ENCODE measurements at places on chromosomes 3 and 15.

DNA sequence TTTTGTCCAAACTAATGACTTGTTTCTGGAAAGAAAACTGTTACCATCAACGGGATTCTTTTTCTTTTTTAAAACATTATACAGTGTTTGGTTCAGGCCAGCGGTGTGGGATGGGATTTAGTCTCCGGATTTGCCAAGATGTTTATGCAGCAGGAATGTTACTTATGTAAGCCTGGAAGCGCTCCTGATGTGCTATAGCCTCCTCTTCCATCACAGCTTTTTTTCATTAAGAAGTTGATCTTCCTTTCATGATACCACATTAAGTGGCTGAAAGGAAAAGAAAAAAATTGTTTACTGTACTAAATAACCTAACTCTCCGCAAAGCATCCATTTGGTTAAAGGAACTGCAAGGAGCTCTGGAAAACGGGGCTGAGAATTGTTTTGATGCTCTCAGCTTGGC is 120.5 kb upstream of the ALDH1A3 start:
- DNase-seq: no peak

DNA sequence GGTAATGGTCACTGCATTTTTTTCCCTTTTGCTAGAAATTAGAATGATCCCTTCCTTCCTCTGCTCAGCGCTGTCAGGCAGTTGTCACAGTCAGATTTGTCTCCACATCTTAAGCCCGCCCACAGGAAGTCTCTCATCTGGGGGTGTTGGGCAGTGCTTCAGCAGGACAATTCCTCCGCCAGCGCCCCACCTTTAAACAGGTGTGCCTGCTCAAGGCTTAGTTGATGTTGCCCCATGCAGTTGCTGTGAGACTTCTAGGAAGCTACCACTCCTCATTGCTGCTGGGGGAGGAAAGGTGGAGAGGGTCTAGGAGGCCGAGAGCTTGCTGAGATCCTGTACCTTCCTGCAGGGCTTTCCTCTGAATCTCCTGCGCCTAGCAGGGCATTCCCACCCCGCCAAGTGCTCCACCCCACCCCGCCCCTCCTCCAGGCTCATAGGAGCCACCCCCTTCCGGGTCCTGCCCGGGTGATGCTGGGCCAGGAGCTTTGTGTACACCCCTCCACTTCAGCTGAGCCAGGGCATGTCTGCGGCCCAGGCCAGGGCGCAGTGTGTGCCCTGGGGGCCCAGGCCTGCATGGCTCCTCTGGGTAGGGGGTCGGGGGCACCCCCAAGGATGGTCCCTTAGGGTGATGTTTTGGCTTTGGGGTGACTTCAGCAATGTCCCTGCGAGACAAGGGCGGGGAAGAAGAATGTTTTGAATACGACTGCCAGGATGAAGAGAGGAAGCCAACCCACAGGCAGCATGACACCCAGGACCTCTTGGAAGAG is 68.7 kb downstream of the TRAK1 start:
- peak; percentile 87 for DNase-seq

DNA sequence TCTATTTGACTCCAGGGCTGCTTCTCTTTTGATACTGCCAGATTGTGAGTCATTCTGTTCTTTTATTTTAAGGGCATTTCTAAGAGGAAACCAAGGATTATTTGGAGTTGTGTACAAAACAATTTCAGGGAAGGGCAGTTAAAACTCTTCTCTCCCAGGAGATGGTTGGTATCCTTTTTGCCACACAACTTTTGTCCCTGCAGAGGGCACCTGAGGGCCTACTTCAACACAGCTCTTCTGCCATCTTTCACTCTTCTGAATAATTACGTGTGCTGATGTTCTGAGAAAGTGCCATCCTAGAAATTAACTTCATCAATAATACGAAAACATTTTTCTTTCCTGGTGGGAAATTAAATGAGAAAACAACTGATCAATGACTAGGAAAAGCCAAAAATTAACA is 75.7 kb upstream of the GADL1 start:
- peak; percentile 7 for DNase-seq

DNA sequence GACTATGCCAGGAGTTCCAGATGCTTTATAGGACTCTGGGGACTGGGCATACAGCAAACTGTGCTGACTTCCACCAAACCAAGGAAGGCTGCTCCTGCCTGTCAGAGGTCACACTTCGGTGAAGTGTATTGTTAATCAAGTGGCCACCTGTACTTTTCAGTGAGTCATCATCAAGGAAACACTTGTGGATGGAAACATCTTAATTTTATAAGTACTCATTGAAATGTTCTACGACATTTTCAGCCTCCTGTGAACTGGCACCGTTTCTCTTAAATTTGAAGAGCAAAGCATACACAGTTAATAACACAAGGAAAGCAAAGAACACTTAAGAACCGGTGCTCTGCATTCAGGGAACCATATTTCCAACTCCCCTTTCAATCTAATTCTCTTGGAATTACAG is 801.7 kb upstream of the DPPA4 start:
- DNase-seq: no peak

DNA sequence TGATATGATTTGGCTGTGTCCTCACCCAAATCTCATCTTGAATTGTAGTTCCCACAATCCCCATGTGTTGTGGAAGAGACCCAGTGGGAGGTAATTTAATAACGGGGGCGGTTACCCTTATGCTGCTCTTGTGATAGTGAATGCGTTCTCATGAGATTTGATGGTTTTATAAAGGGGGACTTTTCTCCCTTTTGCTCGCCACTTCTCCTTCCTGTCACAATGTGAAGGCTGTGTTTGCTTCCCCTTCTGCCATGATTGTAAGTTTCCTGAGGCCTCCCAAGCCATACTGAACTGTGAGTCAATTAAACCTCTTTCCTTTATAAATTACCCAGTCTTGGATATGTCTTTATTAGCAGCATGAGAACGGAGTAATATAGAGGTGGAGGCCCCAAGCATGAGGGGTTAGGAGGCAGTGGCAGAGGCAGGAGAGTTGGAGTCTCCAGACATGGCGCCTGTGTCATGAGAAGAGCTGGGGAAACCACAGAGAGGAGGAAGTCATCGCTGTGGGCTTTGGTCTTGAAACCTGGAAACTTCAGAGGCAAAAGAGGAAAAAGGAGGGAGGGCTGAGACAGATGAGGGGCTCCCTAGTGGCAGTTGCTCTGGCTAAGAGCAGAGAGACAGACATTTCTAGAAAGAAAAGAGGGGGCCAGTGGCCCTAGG is 107.8 kb upstream of the VEPH1 start:
- no peak for DNase-seq

DNA sequence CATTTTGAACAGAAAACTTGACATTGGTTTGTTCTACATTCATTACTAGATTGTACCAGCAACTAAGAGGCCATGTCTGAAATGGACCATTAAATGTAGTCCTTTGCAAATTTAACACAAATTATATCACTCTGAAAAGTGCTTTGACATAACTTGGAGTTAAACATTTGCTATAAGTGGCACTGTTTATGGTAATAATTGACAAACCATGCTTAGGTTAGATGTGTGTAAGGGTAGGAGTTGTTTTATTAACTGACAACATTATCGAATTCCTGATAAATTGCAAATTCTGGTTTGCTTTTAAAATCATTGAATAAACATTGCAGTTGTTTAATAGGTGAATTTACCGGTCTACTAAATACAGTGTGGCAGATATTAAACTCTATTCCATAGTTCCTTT is 6.1 kb upstream of the TMEM207 start:
- no peak for DNase-seq

DNA sequence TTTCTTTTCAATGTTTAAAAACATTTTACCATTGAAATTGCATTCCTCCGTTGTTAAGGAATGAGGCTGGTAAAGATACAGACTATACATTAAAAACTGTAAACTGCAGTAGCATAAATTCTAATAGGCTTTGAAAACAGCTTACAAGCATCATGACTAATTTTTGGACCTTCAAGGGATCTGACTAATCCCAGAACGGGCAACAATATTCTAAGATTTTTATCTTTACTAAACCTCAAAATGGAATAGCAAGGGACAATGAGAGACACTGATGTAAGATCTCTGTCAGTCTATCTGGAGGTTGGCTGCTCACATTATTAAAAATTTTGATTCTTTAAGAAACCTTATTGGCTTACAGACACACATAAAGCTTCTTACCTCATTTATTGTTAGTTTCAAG is 74.7 kb downstream of the BTD start:
- no peak for DNase-seq

- peak; percentile 35 for DNase-seq
Observed at GRCh38 chr3:81549388-81549787, 212.1 kb downstream of the GBE1 start.

DNA sequence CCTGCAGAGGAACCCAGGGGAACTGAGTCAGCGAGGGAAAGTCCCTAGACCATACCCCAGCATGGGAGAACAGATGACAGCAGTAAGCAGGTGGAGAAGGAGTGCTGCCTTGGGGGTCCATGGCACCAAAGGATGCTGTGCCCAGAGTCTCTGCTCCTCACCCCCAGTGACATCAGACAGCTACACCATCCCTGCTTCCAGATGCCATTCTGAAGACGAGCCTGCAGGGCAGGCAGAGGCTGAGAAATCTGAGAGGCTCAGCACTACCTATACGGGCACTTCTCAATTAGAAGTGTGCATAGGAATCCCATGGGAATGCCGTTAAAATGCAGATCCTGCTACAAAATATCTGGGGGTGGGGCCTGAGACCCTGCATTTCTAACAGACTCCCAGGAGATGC is 211.3 kb upstream of the NSMCE3 start:
- no peak for DNase-seq

DNA sequence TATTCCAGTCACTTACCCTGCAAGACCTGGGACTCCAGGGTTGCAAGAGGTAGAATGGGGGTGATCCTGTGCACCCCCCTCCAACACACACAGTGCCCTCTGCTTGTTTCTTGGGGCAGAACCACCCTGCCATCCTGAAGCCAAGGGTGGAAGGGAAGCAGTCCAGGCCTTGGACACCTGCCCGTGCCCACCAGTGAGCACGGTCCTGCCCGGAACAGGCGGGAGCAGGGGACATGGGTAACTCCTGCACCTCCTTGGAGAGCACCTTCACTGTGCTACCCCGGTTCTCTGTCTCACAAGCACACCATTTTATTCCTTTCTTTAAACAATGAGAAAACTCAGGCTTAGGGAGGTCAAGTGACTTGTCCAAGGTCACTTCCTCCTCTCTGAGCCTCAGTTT is 57.0 kb downstream of the SLC6A6 start:
- DNase-seq: no peak

DNA sequence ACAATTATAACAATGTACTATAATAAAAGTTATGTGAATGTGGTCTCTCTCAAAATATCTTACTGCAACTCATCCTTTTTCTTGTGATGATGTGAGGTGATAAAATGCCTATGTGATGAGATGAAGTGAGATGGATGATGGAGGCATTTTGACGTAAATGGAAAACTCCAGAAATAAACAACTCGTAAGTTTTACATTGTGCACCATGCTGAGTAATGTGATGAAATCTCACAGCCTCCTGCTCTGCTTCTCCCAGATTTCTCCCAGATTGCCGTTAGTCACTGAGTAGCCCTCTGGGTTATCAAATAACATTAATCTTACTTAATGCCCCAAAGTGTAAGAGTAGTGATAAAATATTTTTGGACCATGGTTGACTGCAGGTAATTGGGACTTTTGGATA is 64.8 kb upstream of the SLCO2A1 start:
- no peak for DNase-seq

DNA sequence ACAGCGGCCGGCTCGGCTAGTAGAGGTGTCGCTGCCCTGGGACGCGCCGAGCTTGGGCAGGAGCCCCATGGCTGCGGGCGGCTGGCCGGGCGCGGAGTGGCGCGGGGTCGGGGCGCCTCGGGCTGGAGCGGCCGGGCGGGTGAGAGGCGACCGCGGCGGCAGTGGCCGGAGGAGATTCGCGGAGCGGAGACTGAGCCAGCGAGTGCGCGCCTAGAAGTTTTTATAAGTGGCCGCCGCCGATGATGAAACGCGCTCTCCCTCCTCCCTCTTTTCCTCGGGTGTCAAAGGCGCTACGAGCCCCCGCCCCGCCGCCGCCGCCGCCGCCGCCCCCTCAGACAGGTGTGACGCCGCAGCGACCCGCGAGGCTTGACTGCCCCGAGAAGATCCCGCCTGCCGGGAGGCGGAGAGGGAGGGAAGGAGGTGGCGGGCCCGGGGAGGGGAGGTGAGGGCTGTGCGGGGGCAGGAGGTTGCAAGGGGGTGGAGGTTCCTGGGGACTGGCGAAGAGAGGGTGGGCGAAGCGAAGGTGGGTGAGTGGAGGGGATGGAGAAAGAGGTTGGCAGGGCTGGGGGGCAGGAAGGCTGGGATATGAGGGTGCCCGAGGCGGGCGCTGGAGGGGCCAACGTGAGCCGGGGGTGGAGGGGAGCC is at the start of gene SLCO2A1:
SLCO2A1 (minus strand) TSS at position 192 of the 645 bp plus-strand sequence; CDS start at position 69, 123 bp downstream.
- peak; percentile 68 for DNase-seq

- DNase-seq: no peak
Observed at GRCh38 chr3:31196881-31197364, 302.5 kb upstream of the GADL1 start.

DNA sequence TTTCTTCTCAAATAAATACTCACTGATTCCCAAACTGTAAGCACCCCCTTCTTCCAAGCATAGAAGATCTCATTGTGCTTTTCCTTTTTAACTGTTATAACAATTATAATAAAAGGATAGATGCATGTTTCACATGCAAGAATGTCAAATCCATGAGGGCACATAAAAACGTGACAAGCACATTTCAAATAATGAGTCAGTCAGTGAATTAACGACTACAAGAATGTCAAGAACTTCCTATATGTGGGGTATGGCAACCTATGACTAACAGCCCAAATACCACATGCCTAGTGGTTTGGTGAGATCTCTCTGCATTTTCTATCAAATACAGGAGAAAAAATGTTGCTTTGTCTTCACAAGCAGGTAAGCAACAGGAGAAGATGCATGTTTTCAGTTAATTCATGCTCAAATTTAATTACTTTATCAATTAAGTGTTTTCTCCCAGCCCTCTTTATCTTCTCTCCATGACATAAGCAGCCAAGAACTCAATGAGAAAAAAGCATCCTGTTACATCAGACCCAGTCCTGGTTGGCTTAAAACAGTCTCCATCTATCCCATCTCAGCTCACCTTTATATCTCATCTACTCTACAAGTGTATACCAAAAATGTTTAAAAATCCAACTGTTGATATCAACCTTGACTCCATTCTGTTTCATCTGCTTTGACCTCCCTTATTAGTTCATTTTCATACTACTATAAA is 181.5 kb upstream of the LMCD1 start:
- DNase-seq: no peak

DNA sequence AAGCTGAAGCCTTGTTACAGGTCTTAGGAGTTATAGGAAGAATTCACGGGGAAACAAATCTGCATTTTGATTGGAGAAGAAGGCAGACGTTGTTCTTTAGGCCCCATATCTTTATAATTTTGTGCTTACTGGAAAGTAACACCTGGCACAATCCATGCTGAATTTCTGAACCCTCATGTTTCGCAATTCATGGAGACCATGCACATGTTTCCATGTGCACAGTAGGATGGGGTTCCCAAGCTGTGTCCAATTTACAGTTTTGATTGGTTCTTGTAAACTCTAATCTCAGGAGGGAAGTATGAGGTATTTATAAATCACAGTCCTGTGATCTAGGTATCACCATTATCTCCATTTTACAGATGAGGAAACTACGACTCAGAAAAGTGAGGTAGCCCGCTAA is 7.8 kb upstream of the SCAANT1 start:
- no peak for DNase-seq

All from Caco-2 (cell line).